Transverse colon (tissue), 4 donors: ENCODE measurements at places on chromosomes 12 and 14. TPM values are rescaled to one million over a fixed set of nuclear protein-coding genes. Genes with fewer than 3 reads are reported as not detected.

DNA sequence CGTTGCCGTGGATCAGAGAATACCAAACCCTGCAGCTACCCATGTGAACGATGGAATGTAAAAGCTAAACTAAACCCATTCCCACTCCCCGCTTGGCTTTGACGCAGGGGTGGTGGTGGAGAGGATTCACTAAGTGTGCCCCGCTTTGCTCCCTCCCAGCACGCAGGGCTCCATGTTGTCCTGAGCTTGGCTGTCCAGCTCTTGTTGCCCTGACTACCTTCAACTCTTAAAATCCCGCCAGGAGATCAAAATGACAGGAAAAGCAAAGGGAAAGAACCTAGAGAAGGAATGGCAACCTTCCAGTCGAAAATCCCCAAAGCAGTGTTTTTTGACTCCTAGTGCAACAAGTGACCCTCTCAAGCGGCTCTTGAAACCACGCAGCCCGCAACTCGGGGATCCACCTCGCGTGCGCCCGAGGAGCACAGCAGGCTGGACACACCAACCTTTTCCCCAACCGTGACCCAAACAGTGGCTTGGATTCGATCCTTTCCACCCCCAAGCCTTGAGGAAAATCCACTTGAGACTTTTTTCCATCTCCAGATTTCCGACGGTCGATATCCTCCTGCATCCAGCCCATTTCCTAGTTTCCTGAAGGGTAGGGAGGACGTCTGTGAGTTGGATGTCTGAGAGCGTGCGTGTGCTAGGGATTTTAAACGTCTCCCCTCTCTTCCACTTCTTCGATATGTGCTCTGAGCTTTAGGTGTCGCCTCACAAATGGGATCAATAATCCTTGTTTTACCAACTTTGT lies 1.4 kb downstream of the SYT10 start:
- DNase-seq = no peak

DNA sequence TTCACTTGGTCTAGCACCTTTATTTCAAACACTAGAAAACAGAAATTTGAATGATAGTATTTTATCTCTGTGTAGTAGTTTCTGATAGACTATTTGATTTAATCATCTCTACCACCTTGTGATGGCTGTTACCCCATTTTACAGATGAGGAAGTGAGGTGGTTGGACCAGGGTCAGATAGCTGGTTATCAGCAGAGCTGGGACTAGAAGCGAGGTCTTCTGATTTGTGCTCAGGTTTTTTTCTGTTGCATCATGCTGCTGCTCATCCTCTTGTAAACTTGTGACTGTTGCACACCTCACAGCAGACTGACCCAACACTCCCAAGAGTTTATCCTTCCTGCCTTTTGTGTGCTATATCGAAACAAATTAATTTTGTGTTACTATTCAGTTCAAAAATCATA lies 10.1 kb upstream of the MANSC4 start:
- DNase-seq = no peak

DNA sequence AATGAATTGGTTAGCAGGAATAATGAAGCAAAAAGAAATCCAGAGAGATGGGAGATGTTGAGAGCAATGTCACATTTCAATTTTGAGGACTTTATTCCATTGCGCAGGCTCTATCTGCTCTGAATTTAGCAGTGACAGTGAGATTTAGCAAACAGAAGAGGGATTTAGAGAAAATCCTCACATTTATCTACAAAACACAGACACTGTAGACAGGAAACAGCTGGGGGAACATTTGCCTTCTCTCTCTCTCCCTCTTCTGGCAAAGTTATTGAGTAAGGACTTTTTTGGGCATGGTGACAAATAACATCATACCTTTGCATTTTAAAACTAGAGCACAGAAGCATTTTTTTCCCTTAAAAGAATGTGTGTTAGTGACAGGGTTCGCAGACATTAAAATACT lies at the start of gene IGF1:
IGF1 (minus strand) TSS at position 158 of the 400 bp plus-strand sequence. CDS start 182 bp downstream, outside the sequence.
- no peak for DNase-seq

GRCh38 chr14:52080158-52080800 lies 11.4 kb upstream of the NID2 start:
- no peak for DNase-seq

DNA sequence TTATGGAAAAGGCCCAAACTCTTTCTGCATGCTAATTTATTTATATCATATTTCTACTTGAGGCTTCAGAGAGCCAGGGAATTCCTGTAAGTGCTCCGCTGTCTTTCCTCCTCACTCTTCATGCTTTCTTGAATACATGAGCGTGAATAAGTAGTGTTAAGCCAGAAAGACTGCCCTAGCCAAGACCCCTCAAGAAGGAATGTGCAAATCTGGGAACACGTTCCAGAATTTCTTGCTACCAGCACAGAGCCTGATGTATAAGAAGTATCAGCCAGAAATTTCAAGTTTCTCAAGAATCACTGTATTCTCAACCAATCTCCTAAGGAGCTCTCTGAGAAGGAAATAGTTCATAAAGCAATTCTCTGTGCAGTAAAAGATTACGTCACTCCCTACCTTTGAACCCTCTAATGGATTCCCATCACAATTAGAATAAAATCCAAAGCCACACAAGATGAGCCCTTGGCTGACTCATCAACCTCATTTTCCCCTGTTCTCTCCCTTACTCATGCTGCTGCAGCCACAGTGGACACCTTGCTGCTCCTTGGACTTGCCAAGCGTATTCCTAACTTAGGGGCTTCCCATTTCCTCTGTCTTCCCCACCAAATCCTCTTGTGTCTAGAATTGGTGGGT lies 6.9 kb upstream of the TSPAN8 start:
- peak; percentile 48 for DNase-seq

TPH2 gene
- not detected for total RNA-seq

RAPGEF3 gene
- total RNA-seq = 8.1 TPM

PLEK2 gene
- 61.1 TPM for total RNA-seq

AGAP2 gene
- total RNA-seq = 125 TPM

TNS2 gene
- 267 TPM for total RNA-seq

ESPL1 gene
- total RNA-seq = 25.3 TPM

ANO4 gene
- total RNA-seq = 0.14 TPM

NGB gene
- total RNA-seq = not detected

SERPINA4 gene
- total RNA-seq = not detected
